ENCODE measurements at places on chromosomes 7 and 10.

DNA sequence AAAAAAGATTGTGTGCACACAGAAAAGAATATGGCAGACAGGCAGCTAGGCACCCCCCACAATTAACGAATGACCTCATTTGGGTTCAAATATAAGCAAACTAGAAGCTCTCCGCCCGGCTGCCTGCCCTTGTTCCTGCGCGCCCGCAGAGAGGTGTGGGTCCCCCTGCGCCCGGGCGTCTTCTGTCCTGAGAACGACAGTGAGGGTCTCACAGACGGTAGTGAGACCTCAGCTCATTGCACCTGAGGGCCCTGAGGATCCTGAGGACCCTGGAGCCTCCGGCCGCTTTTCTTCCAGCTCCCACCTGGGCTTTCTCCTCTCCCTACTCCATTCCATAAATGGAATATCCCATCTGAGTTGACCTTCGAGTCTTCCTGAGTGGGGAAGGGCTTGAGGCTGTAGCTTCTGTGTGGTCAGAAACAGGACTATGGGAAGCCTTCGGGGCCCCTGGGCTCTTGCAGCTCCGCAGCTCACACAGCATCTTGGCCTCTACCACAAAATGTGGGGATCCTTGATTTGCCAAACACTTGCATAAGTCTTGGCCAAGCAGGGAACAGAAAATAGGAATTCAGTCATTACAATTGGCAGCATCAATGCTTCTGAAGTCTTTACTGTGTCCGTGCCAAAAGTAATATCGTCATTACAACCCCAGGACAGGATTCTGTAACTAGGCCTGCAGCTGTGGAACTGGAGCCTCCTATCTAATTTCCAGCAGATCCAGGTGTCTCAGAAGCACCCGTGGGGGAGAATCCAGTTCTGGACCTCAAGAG is 43.8 kb downstream of the JAKMIP3 start:
- DNase-seq, result no peak

DNA sequence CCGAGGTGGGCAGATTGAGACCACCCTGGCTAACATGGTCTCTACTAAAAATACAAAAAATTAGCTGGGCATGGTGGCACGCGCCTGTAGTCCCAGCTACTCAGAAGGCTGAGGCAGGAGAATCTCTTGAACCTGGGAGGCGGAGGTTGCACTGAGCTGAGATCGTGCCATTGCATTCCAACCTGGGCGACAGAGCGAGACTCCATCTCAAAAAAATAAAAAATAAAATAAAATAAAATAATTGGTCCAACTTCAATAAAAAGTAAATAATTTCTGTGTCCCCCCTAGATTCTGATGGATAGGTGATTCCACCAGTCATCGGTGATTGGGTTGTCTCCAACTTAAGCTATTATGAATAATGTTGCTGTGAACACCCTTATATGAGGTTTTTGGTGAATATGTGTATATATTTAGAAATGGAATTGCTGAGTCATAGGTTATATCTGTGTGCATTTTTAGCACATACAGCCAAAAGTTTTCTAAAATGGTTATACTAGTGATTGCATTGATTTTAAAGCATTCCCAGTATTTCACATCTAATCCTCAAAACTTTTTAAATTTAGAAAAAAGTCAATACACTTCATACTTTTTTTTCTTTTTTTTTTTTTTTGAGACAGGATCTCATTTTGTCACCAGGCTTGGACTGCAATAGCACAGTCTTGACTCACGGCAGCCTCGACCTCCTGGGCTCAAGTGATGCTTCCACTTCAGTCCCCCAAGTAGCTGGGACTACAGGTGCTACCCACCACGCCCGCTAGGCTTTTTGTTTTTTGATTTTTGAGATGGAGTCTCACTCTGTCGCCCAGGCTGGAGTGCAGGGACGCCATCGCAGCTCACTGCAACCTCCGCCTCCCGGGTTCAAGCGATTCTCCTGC is 13.7 kb upstream of the SRPK2 start:
- no peak for DNase-seq

- DNase-seq, result no peak
Measured at GRCh38 chr7:32533276-32534029, 38.2 kb downstream of the AVL9 start.

GRCh38 chr7:29510028-29510427 is 53.6 kb upstream of the PRR15 start:
- DNase-seq, result no peak

- no peak for DNase-seq
Measured at GRCh38 chr7:129282865-129283264, 58.0 kb downstream of the AHCYL2 start.

- no peak for DNase-seq
Measured at GRCh38 chr7:30169579-30169978, 34.8 kb downstream of the MTURN start.

GRCh38 chr10:7561985-7562384 is 104.8 kb downstream of the ITIH5 start:
- DNase-seq, result no peak

DNA sequence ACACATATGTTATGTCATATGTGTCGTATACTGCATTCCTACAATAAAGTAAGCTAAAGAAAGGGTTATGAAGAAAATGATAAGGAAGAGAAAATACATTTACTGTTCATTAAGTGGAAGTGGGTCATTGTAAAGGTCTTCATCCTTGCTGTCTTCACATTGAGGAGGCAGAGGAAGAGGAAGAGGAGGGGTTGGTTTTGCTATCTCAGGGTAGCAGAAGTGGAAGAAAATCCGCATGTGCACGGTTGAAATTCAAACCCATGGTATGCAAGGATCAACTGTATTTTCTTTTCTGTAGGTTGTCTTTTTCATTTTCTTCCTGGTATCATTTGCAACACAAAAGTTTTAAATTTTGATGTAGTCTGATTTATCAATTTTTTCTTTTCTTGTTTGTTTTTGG is 6.3 kb downstream of the PLEKHA8 start:
- no peak for DNase-seq

GRCh38 chr10:72035252-72035887 is 53.0 kb downstream of the SPOCK2 start:
- DNase-seq, result no peak

DNA sequence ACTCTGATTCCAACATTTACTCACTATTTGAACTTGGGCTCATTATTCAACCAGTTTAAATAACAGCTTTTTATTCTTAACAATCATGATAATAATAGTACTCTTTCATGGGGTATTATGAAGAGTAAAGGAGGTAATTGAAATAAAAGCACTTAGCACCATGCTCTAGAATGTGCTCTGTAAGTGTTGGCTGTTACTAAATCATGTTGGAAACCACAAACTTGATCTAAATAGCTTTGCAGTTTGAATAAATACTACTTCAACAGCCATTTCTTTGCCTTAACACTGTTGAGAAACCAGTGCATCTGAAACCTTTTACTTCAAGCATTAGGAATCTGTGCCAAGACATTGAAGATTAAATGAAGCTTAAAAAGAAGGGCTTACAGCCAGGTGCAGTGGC is 7.9 kb upstream of the UPF2 start:
- no peak for DNase-seq

DNA sequence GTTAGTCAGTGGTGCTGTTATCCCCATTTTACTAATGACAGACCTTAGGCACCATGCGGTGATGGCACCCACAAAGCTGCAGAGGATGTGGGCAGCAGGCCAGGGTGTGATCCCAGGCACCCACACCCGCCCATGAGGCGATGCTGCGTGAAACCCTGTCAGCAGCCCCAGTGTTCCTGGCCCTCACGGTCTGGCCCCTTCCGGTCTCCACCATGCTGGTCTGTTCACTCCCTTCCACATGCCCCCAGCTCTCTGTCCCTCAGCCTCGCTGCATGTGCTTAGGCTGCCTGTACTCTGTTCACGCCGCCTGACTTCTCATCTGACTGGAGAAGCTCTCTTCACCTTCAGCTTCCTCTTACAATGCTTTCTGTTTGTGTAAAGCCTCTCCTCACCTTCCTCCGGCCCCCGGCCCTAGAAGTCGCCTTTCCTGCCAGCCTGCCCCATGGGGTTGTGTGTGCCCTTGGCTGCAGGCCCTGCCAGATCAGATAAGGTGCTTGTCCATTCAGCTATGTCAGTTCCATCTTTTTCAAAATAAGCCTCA is 17.6 kb upstream of the ORAI2 start:
- DNase-seq, result no peak

DNA sequence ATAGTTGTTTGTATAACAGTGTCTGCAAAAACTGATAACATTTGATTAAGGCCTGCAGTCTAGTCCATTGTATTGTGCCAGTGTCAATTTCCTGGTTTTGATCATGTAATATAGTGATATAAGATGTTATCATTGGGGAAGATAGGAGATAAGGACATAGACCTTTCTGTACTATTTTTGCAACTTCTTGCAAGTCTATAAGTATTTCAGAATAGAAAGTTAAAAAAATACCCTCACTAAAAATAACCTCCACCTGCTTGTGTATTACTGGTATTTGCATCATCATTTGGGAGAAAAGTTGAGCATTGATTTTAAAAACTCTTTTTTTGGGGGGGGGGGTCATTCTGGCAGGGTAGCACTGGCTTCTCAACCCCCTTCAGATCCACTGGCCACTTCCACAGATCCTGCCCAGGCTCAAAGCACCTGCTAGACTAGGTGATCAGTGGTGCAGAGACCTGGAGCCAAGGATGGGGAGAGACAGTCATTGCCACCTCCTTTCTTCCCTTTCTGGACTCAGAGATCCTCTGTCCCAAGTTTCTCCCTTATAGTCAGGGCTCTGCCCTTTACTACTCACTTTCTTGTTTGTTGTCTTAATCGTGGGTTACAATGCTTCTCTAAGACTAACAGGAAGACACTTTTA is 103.0 kb downstream of the RBM20 start:
- DNase-seq, result no peak

DNA sequence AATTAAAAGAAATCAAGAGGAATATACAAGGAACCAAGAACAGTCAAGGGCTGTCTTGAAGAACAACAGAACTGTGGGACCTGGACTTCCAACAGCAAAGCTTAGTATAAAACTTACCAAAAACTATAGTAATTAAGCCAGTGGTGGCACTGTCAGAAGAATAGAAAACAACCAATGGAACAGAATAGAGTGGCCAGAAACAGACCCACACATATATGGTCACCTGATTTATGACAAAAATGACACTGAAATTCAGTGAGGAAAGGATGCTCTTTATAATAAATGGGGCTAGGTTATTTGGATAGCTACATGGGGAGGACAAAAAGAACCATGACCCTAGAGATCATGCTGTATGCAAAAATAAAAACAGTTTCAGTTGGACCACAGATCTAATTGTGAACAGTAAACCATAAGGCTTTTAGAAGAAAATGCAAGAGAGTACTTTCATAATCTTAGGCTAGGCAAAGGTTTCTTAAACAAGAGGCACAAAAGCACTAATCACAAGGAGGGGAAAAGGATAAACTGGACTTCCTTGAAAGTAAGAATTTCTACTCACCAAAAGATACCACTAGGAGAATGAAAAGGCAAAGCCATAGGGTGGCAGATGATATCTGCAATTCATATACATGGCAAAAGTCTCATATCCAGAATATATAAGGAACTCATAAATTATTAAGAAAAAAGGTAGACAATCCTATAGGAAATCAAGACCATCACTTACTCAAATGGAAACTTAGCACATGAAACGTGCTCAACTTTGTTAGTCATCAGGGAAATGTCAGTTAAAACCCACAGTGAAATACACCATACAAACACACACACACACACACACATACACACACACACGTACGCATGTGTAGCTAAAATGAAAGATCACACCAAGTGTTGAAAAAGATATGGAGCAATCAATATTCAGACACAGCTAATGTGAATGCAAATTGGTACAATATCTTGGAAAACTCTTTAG is 20.8 kb downstream of the HYCC1 start:
- DNase-seq, result no peak

- DNase-seq, result no peak
Measured at GRCh38 chr10:96097865-96098264, 32.2 kb upstream of the ZNF518A start.

GRCh38 chr10:55203874-55204273 is 402.8 kb upstream of the PCDH15 start:
- DNase-seq, result no peak

DNA sequence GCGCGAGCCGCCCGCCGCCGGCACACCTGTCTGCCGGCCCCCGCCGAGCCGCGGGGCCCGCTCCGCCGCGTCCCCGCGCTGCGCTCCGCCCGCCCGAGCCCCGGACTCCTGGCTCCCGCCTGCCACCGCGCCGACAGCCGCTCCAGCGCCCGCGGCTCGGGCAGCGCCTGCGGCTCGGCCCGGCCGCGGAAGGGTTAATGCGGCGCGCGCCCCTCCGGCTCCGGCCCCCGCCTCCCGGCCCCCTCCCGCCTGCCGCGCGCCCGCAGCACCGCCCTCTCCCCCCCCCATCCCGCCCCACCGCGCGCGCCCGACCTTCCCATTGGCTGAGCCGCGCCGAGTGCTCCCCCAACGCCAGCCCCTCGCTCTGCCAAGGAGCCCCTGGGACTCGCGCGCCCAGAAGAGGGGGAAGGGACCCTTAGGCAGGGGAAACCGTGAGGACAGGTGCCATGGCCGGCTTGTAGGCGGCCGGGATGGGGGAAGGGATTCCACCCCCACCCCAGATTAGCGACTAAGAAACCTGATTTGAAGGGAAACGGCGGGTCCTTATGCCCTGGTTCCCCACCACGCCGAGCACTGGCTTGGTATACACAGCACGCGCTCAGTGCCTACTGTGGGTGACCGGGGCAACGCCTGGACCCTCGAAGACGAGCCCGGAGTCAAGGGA is at the start of gene KCNH2:
KCNH2 (minus strand) TSS at position 196 of the 664 bp plus-strand sequence. CDS start 408 bp downstream, outside the sequence.
- DNase-seq, result peak; percentile 93

DNA sequence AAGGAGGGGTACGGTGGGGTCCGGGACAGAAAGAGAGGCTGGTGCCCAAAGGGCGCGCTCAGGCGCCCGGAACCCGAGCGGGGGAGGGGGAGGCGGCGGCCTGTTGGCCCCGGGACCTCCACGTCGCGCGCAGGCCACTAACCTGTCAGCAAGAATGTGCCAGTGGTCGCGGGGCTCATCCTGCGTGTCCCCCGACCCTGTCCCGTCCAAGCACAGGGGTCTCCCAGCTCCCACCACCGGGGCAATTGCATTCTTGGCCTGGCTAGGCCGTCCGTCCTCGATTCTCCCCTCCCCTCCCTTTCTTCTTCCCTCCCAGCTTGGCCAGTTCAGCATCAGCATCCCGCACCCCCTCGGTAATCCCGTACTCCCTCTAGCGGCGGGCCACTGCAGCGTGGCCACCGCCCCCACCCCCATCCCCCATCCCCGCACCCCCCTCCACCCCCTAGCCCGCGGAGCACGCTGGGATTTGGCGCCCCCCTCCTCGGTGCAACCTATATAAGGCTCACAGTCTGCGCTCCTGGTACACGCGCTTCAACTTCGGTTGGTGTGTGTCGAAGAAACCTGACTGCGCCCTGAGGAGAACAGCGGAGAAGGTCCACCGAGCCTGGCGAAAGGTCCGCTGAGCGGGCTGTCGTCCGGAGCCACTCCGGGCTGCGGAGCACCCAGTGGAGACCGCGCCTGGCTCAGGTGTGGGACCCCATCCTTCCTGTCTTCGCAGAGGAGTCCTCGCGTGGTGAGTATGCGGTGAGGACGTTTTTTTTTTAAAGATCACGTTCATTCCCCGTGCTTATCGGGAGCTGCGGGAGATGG is at the start of gene SGCE:
SGCE (minus strand) TSS at position 286 of the 810 bp plus-strand sequence; CDS start at position 251, 35 bp downstream.
- peak; percentile 89 for DNase-seq
